ENCODE measurements at places on chromosomes 5 and 9. TPM values are rescaled to one million over a fixed set of nuclear protein-coding genes. Genes with fewer than 3 reads are reported as not detected.
A peak's percentile ranks its signal among the peaks of the same experiment; 100 is the strongest.

DELE1 gene
- total RNA-seq = 75.5 TPM

GRCh38 chr9:135105938-135106491 lies 18.5 kb downstream of the OLFM1 start:
- no peaks in the 10 kb centered on the region for H3K27me3 ChIP-seq
- no peak for DNase-seq
- no peaks in the 10 kb centered on the region for H3K4me1 ChIP-seq
- H3K4me3 ChIP-seq = no peak overlapping the region
- H3K36me3 ChIP-seq = no peaks in the 10 kb centered on the region

DNA sequence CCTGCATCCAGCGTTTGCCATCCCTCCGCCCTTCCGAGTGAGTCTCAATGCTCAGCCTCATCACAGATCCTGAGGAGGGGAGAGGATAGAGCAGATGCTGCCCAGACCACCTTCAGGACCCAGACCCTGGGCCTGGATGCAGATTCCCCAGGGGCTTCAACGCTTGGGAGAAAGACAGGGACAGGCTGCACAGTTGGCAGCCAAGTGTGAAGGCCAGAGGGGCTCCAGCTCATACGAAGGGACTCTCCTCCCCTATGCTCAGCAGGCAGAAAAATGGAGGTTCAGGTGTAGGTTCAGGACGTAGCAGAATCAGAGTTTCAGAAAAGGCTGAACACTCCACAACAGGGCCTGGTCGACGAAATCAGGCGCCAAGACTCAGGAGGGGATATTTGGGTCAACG lies 378.5 kb upstream of the IRX1 start:
- H3K36me3 ChIP-seq = no peaks in the 10 kb centered on the region
- no peak overlapping the region for H3K27ac ChIP-seq
- H3K27me3 ChIP-seq = no peaks in the 10 kb centered on the region
- H3K4me3 ChIP-seq = no peak overlapping the region

GRCh38 chr9:131937451-131937850 lies 142.2 kb downstream of the MED27 start:
- no peak for DNase-seq
- no peak overlapping the region for H3K4me3 ChIP-seq
- no peaks in the 10 kb centered on the region for H3K4me1 ChIP-seq
- no peaks in the 10 kb centered on the region for H3K27me3 ChIP-seq

DNA sequence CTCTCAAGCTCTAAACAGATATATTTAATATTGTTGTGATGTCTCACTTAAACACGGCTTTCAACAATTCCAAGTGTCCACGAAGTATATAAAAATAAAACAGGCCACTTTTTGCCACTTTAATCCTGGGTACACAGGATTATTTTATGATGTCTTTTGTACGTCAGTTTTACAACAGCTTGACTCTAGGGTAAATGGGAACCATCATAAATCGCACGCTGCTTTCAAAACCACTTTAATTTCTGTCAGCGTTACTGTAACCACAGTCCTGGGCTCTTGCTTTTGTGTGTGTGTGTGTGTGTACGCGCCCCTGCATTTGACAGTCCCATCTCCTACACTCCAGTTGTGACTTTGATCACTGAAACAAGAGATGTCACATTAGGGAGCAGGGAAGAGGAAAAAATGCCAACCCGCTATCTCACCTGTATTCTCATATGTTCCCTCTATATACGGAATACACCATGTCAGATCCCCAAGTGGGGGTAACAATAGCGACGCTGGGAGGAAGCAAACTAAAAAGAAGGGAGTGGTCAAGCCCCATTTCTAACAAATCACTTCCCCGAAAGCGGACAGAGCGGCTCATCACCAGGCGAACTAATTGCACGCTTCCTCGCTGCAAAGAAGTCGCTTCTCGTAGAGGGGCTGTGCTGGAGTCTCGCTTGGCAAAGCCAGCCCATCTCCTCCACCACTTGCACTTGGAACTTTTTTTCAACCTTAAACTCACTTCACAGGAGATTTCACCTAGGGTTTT lies 1.2 kb downstream of the BNC2 start:
- no peaks in the 10 kb centered on the region for H3K4me1 ChIP-seq
- no peaks in the 10 kb centered on the region for H3K36me3 ChIP-seq
- no peak overlapping the region for H3K4me3 ChIP-seq

- DNase-seq = no peak
- H3K4me3 ChIP-seq = no peak overlapping the region
- H3K27ac ChIP-seq = no peak overlapping the region
- H3K4me1 ChIP-seq = no peaks in the 10 kb centered on the region
- no peaks in the 10 kb centered on the region for H3K27me3 ChIP-seq
Measured at GRCh38 chr5:92468295-92468694, 1085.2 kb upstream of the ARRDC3 start.

DNA sequence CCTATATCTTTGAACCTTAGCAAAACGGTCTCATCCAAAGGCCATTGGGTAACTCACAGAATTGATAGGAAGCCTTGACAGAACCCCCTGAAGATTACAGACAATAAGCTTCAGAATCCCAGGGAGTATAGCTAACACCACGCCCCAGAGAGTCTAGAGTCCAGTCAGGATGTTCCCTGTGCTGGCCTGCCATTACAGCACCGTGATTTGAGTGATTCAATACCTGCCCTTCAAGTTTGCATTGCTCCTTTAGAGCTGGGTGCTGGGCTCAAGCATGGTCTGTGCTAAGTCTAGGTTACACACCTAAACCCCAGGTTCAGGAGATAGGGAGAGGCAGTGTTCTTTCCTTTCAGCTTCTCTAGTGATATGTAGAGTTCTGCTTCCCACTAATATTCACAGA lies 90.5 kb downstream of the RASEF start:
- H3K27me3 ChIP-seq = no peaks in the 10 kb centered on the region
- no peaks in the 10 kb centered on the region for H3K36me3 ChIP-seq
- no peak for DNase-seq
- H3K27ac ChIP-seq = no peak overlapping the region
- H3K4me3 ChIP-seq = no peak overlapping the region
- H3K4me1 ChIP-seq = no peaks in the 10 kb centered on the region

GRCh38 chr9:130214776-130215340 lies 42.7 kb downstream of the NCS1 start:
- H3K36me3 ChIP-seq = peaks cover 4% of the 10 kb centered on the region
- H3K27me3 ChIP-seq = no peaks in the 10 kb centered on the region
- DNase-seq = peak; percentile 21
- H3K4me1 ChIP-seq = no peaks in the 10 kb centered on the region
- H3K27ac ChIP-seq = no peak overlapping the region

DNA sequence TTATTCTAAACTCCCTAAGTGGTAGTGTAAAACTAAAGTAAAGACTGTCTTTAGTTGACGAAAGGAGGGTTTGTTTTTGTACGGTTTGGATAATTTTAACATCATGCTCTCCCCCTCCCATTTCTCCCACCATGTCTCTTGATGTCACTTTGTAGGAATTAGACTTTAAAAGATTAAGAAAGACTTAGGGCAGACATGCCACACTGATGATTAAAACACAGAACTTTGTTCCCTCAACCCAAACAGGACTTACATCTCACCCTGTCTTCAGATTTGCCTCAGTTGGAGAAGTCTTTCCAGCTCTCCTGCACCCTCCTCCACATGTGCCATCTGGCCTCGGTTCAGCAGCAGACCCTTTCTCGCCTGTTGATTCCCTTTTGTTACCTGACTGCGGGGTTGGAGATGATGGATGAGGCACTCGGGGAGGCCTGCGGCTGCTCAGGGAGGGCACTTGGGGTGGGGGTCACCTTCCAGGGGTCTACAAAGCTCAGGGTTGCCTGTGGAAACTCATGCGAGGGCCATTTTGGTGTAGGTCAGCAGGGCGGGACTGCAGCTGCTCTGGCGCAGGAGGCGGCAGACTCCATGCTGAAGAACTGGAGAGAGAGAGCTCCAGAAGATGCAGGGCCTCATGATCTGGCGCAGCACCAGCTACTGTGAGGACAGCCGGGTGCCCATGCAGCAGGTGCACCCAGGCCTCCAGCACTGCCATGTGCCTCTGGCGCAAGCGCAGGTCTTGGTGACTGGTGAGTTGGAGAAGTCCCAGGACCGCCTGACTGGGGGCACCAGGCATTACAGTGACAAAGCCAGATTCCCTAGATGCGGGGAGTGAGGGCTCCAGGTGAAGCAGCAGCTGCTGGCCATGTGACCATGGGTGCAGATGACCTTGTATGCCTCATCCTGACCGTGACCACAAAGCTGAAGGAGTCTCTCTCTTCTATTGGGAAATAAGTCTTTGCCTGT lies 24.5 kb upstream of the EXOC3 start:
- no peaks in the 10 kb centered on the region for H3K36me3 ChIP-seq
- peak; percentile 57 for DNase-seq
- no peak overlapping the region for H3K4me3 ChIP-seq
- H3K4me1 ChIP-seq = no peaks in the 10 kb centered on the region
- no peaks in the 10 kb centered on the region for H3K27me3 ChIP-seq
- no peak overlapping the region for H3K27ac ChIP-seq
